Activated CD4-positive, alpha-beta T cell treated with anti-CD3 and anti-CD28 coated beads, Interleukin-2, amount 10 ng/mL, durations not matched to agents 7 days and 5 days (primary cell): ENCODE measurements at places on chromosomes 12 and 14.
A peak's percentile ranks its signal among the peaks of the same experiment; 100 is the strongest.

DNA sequence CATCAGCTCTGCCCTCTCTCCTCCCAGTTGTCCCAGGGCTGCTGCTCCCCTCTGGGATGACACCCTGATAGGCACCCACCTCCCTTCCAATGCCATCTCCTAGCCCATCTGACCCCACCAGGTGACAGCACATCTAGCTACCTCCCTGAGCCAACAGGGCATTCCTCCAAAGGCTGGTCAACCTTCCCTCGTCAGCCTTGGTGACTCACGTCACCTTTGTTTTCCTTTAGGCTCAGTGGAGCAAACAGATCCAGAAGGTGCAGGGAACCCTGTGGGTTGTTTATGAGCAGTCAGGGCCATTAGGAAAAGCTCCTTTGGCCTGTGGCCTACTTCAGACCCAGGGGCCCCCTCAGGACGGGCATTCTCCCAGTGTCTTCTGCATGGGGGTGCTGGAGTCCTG, 32.4 kb downstream of the PIGH start:
- no peak for DNase-seq

GRCh38 chr12:51196547-51196946, 21.3 kb downstream of the POU6F1 start:
- no peak for DNase-seq

- DNase-seq: no peak
Observed at GRCh38 chr12:83841620-83842019, 1071.0 kb downstream of the SLC6A15 start.

GRCh38 chr14:95679148-95679815, 6.9 kb upstream of the TCL1B start:
- DNase-seq: no peak

GRCh38 chr12:106945261-106945851, 10.4 kb upstream of the TMEM263 start:
- DNase-seq: no peak

DNA sequence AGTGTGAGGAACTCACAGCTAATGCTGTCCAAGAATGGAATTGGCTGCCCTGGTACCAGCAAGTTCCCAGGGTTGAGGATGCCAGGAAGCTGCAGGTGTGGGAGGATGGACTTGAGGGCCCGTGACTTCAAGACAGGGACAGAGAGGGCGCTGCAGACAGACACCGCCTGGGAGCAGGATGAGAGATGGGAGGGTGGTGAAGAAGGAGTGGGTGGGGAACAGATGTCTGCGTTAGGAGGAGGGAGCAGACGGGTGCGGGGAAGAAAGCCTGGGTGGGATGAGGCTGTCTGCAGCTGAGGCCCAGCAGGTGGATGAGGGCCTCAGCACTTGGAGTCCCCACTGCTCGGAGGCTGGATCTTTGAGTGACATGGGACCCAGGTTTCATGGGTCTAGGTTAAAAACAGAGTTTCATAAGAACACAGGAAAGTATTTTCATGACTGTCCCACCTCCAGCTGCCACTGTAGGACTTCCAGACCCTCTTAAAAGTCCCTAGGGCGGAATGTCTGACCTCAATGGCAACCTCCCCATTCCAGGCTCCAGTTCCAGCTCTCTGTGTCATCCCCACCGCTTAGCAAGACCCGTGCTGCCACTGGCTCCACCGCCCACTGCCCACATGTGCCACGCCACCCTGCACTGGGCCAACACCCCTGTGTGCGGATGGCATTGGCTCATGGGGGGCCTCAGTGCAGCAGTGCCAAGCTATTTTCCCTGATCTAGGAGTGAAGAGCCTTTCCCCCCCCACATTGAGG, 70.3 kb upstream of the SCN8A start:
- DNase-seq: no peak

DNA sequence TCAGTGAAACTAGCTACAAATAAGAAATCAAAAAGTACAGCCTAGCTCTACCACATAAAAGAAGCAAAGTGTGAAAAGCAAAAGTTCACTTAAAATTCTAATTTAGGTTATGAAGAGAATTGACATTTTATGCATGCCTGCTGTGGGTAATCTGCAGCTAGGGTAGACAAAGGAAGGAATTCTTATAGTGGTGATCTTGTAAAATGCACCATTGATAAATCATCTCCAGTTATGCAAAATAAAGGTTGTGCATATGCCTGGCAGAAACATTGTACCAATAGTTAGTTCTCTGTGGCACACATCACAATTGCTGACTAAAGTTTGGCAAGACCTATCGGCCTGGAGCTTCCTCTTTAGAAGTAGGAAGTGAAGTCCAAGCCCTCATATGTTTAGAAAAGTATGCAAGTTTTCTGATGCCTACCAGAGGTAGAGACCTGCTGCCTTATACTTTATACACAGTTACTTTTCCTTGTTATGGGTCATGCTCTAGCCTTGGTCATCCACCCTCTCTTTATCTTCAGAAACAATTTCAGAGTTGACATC, 78.3 kb downstream of the TSHR start:
- no peak for DNase-seq

DNA sequence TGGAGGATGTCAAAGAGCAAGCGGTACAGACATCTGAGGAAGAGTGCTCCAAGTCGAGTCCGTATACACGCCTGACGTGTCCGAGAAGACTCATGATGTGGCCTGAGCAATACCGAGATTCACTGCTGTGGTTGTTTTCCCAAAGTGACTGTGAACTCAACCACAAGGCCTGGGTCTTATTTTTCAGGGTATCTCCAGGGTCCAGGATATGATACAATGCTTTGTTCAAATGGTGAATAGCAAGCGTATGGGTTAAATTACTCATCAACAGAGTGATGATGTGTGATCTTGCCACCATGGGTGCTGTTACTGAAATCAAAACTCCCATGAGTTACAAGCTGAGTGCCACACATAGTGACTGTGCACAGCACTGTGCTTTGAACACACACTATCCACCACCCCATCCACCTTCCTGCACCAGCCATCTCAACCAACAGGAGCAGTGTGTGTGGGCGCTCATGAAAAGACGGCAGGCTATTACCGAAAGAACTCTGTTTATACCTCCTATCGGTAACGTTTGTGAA, 109.6 kb downstream of the BCAT1 start:
- DNase-seq: peak; percentile 45

GRCh38 chr12:14613718-14614117, 46.0 kb upstream of the PLBD1 start:
- DNase-seq: no peak

GRCh38 chr12:2963154-2963759, 4.1 kb downstream of the TEAD4 start:
- DNase-seq: no peak

DNA sequence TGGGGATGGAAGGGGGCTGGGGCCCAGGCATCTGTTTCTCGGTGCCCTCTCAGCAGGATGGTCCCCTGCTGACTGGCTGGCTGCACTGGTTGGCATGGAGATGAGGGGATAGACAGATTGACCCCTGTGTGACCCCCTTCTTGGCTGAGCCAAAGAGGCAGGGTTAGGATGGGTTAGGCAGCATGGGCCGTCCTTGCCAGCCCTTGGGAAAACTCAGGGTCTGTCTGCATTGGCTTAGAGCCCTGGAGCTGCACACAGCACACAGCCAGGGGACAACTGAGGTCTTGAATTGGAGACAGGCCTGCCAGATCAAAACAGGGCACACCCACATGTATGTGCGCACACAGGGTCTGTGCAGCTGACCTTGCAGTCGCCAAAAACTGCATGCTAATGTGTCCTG, 11.2 kb upstream of the LRP1-AS start:
- DNase-seq: no peak

- DNase-seq: no peak
Observed at GRCh38 chr14:53651096-53651740, 305.4 kb downstream of the BMP4 start.

- DNase-seq: no peak
Observed at GRCh38 chr12:119258149-119258548, 76.4 kb upstream of the CCDC60 start.

- no peak for DNase-seq
Observed at GRCh38 chr14:73462815-73463214, 4.5 kb upstream of the NUMB start.

GRCh38 chr14:91484186-91484585, 25.9 kb downstream of the PPP4R3A start:
- DNase-seq: peak; percentile 10

DNA sequence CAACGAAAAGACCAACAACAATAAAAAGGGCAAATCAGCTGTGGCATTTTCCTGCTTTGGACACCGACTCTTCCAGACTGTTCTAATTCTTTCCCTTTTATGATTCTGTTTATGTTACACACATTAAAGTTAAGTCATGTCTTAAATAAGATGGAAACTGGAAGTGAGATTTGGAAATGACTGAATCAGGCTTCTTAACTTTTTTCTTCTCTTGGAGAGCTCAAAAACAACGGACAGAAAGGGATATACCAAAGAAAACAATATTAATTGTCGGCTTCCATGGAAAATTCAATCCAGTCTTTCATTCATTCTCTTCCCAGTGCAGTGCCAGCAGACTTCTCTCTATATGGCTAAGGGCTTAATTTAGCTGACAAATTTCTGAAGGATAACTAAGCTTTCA, 214.9 kb upstream of the DDHD1 start:
- no peak for DNase-seq

- no peak for DNase-seq
Observed at GRCh38 chr14:32978691-32979255, 40.1 kb downstream of the NPAS3 start.

DNA sequence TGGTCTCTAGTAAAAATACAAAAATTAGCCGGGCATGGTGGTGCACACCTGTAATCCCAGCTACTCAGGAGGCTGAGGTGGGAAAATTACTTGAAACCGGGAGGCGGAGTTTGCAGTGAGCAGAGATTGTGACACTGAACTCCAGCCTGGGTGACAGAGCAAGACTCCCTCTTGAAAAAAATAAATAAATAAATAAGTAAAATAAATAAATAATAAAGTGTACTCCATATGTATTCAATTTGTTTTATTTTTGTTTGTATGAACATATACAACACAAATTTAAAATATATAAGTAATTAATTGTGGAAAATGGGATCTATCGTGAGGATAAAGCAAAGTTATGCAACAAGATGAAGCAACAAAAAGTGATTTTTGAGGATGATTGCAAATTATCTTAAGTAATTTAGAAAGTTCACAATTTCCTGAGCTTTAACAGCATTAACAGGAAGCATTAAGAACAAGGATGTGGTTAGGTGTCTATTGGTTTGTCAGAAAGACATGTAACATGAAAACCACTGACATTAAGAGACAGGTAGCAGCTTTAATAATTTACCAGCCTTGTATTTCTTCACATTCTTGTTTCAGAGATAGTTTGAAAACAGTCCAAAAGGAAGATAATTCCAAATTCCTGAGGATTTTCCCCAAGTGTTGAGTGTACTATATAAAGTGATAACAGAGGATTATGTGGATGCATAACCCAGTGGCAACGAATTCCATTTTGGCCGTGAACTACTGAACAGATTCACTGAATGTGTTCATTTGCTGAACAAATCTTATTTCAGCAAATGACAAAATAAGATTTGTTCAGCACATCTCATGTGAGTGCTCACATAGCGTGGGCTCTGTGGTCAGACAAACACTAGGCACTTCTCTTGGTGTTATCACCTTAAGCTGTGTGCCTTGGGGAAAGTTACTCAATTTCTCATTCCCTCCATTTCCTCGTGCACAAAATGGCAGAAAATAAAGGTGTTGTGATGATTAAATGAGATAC, 68.6 kb upstream of the RESF1 start:
- DNase-seq: no peak

GRCh38 chr14:101020834-101021370, 117.4 kb upstream of the RTL1 start:
- DNase-seq: no peak

GRCh38 chr12:52082988-52083637, 3.6 kb downstream of the SMIM41 start:
- DNase-seq: peak; percentile 73

DNA sequence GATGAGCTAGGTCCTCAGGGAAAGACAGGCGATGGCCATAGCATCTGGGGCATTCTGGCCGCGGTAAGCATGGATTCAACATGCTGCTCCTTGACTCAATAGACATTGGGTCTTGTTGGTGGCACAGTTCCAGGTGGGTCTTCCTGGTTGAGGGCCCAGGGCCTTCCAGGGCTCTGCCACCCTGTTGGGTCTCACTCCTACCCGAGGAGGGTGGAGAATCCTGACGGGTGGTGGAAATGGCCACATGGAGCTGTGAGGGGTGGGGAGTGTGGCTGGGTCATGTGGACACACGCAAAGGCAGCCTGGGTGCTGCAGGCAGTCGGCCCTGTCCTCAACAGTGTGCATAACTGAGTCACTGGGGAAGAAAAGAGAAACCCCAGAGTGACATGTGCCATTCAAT, 148.1 kb downstream of the KIF26A start:
- DNase-seq: no peak

- no peak for DNase-seq
Observed at GRCh38 chr14:101918065-101918989, 46.0 kb upstream of the DYNC1H1 start.

DNA sequence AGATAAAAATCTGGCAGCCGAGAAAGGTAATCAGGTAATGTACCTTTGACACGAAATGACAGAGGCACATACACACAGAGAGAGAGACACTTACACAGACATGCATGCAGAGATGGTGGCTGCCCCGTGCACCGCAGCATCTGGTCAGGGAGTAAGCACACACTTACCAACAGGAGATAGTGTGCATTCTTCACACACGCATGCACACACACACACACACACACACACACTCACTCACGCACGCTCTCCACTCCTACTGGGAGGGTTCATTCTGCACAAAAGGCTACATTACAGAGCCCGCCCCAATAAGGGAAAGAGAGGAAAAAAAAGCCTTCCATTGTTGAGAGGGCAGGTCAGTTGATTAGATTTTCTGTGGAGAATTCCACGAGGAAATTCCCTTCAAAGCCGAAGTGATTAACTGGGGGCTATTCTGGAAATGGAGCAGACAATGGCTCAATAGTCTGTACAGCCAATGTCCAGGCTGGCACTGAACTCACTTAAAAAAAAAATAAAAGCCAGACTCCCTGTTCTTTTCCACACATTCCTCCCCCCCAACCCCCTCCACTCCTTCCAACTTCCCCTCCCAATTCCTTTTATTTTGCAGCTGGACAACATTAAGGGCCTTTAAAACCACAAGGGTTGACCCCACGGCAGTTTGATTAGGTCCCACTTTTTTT, 1.4 kb upstream of the SOX5 start:
- DNase-seq: no peak

DNA sequence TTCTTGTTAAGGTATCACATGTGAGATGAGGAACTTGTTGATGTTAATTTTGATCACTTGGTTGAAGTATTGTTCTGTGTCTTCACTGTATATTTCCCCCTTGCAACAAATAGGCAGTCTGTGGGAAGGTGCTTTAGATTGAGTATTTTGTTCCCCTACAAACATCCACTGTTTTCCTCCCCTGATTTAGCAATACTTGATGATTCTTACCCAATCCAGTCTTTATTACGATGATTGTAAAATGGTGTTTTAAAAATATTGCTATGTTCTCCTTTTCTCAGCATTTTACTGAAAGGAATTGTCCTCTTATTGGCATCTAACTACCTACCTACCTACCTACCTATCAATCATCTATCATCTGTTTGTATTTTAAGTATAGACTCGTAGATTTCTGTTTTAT, 66.3 kb downstream of the ETNK1 start:
- DNase-seq: no peak

- no peak for DNase-seq
Observed at GRCh38 chr12:99436584-99436983, 211.0 kb upstream of the GARIN6 start.

- peak; percentile 47 for DNase-seq
Observed at GRCh38 chr14:105485739-105486162, 935 bp upstream of the CRIP1 start.

- no peak for DNase-seq
Observed at GRCh38 chr12:125305231-125305630, 240.0 kb downstream of the AACS start.

- no peak for DNase-seq
Observed at GRCh38 chr14:89357655-89358297, 59.3 kb downstream of the FOXN3 start.
